ENCODE measurements at places on chromosomes 11 and 22.

- no peaks in the 10 kb centered on the region for H3K36me3 ChIP-seq
- no peak overlapping the region for H3K4me3 ChIP-seq
- no peak overlapping the region for H3K27ac ChIP-seq
Measured at GRCh38 chr11:119641983-119642745, 86.8 kb downstream of the NECTIN1 start.

- peak overlapping the region; percentile 33 for H3K27ac ChIP-seq
- no peaks in the 10 kb centered on the region for H3K27me3 ChIP-seq
- no peaks in the 10 kb centered on the region for H3K36me3 ChIP-seq
- DNase-seq, result no peak
- H3K4me1 ChIP-seq, result peaks cover 15% of the 10 kb centered on the region
- no peak overlapping the region for H3K4me3 ChIP-seq
Measured at GRCh38 chr11:102186551-102187191, 76.4 kb downstream of the YAP1 start.

GRCh38 chr11:2783536-2784082 lies 83.8 kb upstream of the KCNQ1OT1 start:
- peaks cover 26% of the 10 kb centered on the region for H3K4me1 ChIP-seq
- no peak overlapping the region for H3K4me3 ChIP-seq
- no peak for DNase-seq
- H3K27ac ChIP-seq, result no peak overlapping the region

GRCh38 chr11:55106391-55106790 lies 155.6 kb upstream of the TRIM48 start:
- H3K27ac ChIP-seq, result no peak overlapping the region
- no peak for DNase-seq
- no peak overlapping the region for H3K4me3 ChIP-seq

DNA sequence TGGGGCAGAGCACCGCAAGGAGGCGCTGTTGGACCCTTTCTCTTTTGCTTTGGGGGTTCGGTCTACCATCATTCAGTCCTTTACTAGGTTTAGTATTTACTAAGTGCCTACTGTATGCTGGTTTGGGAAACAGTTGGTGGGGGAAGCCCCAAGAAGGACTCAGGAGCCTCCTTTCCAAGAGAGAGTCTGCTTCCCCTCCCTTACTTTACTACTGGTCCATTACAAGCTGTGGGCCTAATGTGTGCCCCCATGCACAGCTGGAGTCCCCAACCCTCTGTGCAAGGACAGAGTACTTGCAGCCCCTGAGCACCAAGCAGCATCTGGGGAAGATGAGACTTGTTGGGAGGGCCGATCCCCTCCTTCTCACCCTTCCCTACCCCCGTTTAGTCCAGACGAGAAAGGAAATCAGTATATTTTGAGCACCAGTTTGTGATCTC lies 876 bp upstream of the UBE2L6 start:
- H3K36me3 ChIP-seq, result no peaks in the 10 kb centered on the region
- peak overlapping the region; percentile 83 for H3K4me3 ChIP-seq
- H3K27me3 ChIP-seq, result no peaks in the 10 kb centered on the region
- peak overlapping the region; percentile 79 for H3K27ac ChIP-seq
- DNase-seq, result peak; percentile 89

DNA sequence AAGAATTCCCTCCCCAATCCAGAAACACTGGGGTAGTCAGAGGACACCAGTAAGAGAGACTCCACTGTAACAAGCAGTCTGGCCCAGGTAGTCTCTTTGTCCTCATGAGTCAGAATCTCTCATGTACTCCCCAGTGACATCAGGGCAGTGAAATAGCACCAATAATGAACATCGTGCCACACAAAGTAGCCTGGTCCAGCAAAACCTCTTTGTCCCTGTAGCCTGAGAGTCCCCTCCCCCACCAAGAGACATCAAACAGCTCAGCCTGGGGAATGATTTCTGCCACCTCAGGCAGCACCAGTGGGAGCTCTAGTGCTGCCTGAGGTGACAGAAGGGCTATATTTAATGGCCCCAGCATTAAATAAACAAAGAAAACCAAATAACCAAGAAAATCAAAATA lies 88.1 kb downstream of the SBF2 start:
- H3K27ac ChIP-seq, result no peak overlapping the region
- no peaks in the 10 kb centered on the region for H3K36me3 ChIP-seq

DNA sequence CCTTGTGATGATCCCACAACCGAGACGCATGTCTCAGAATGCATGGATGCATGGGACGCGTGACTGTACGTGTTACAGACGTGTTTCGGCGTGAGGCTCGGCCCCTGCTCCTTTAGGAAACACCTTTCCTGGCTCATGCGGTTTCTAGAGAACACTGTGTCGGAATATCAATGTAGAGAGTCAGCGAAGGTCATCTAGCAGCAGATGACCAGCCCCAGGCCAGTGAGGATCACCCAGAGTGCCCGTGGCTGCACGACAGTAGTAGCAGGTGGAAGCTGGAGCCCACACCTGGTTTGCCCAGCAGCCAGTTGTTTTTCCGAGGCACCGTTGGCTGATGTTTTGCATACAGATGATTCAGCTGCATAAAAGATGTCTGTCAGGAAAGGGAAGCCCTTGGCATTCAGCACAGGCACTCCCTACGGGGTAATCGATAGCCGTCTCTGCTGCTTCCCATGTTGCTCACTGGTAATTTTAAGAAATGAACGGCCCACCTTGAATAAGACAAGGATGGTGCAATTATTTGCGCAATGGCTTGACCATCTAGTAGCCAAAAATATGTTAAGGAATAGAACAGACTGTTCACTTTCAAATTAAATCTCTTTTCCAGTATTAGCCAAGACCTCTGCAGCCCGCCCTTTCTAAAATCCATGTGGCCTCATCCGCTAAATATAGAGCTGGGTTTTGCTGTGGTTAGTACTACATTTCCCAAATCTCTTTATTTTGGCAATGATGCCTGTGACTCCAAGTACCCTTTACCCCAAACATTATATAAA lies 1.1 kb upstream of the CLTCL1 start:
- H3K27ac ChIP-seq, result peak overlapping the region; percentile 92
- H3K4me1 ChIP-seq, result peaks cover 15% of the 10 kb centered on the region
- peak overlapping the region; percentile 61 for H3K4me3 ChIP-seq
- no peaks in the 10 kb centered on the region for H3K36me3 ChIP-seq

- DNase-seq, result no peak
- H3K4me3 ChIP-seq, result no peak overlapping the region
- H3K27me3 ChIP-seq, result no peaks in the 10 kb centered on the region
- H3K4me1 ChIP-seq, result no peaks in the 10 kb centered on the region
Measured at GRCh38 chr11:106152013-106152412, 74.6 kb downstream of the AASDHPPT start.

- H3K36me3 ChIP-seq, result no peaks in the 10 kb centered on the region
- no peak overlapping the region for H3K27ac ChIP-seq
- H3K4me1 ChIP-seq, result peaks cover 12% of the 10 kb centered on the region
Measured at GRCh38 chr11:87879118-87879517, 296.1 kb downstream of the RAB38 start.

GRCh38 chr22:39871008-39871798 lies 22.4 kb downstream of the ENTHD1 start:
- no peaks in the 10 kb centered on the region for H3K36me3 ChIP-seq
- H3K27ac ChIP-seq, result no peak overlapping the region
- no peak overlapping the region for H3K4me3 ChIP-seq
- H3K4me1 ChIP-seq, result no peaks in the 10 kb centered on the region
- no peak for DNase-seq

DNA sequence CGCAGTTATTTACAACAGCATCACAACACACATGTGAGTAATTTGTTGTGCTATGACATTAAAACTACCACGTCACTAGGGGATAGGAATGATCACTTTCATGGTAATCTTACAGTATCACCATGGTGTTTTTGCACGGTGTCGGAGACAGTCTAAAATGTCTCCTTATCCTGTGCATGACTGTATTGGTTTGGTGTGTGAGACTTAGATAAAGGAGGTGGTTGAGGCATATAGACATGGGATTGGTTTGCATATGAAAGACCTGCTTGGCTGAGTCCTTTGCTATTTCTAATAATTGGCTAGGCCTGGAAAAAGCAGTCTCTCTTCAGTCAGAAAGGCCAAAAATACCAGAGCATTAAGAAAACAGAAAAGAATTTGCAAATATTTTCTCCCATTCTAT lies 30.2 kb downstream of the MSANTD4 start:
- H3K36me3 ChIP-seq, result peaks cover 40% of the 10 kb centered on the region
- no peak overlapping the region for H3K4me3 ChIP-seq
- DNase-seq, result no peak

DNA sequence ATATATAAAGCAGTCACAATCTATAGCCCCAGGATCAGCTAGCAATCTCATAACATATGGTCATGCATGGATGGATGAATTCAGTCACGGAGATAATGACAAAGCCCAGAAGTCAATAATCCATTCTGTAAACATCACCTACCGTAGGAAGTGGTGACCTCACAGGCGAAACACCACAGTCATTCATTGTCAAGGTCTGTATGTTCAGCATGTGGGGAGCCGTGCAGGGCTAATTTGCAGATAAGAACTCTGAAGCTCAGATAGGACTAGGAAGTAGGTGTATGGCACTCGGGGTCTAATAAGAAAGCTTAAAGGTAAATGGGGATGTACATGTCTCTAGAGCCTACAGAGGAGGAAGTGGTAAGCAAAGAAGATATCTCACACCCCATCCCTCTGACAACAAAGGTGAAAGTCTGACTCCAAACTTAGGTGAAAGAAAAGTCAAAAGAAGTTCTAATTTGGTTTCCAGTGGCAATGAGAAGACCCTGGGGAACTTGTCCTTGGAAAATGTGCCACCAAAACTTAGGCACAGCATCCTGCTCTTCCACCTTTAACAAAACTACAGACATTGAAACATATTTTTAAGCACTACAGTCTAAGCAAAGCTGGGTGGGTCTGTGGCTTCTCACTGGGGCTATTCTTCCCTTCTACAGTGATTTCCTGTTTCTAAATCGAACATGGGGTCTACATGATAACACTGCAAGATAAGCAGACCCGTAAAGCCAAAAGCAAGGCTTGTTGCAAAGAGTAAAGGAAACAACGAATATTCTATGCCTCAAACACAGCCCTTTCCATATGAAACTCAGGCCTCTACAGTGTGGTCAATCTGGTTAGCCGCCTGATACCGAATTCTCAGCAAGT lies 5.2 kb downstream of the CRTAM start:
- DNase-seq, result no peak
- H3K4me1 ChIP-seq, result no peaks in the 10 kb centered on the region

- H3K4me1 ChIP-seq, result no peaks in the 10 kb centered on the region
- H3K36me3 ChIP-seq, result peaks cover 60% of the 10 kb centered on the region
- H3K4me3 ChIP-seq, result no peak overlapping the region
- no peak for DNase-seq
- H3K27me3 ChIP-seq, result no peaks in the 10 kb centered on the region
Measured at GRCh38 chr22:19407649-19408606, 23.6 kb downstream of the HIRA start.

GRCh38 chr11:62752994-62753735 lies 795 bp downstream of the ZBTB3 start:
- peak overlapping the region; percentile 66 for H3K4me3 ChIP-seq
- peak overlapping the region; percentile 91 for H3K27ac ChIP-seq
- no peaks in the 10 kb centered on the region for H3K27me3 ChIP-seq
- no peaks in the 10 kb centered on the region for H3K36me3 ChIP-seq

- DNase-seq, result no peak
- no peaks in the 10 kb centered on the region for H3K4me1 ChIP-seq
- no peaks in the 10 kb centered on the region for H3K36me3 ChIP-seq
- no peak overlapping the region for H3K4me3 ChIP-seq
- H3K27ac ChIP-seq, result no peak overlapping the region
Measured at GRCh38 chr11:47991266-47991830, 11.0 kb downstream of the PTPRJ start.

DNA sequence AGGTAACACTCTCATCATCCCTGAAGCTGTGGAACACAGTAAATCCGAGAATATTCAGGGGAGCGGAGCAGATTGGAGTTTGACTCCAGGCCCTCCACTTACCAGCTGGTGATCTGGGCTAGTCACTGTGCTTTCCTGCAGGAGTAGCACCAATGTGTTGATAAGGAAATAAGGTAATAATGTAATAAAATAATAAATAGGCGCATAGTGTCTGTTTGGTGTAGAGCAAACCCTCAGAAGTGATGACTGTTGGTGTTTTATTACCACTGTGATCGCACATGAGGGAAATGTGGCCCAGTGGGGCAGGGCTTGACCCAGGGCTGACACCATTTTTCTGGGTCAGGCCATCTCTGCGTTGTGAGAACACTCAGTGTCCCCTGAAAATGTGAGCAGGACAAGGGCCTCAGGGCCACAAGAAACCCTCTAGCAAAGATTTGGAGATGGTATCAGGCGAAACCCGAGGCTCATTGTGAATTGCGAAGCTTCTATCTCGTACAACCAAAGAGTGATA lies 563.9 kb upstream of the B3GAT1 start:
- no peak for DNase-seq
- no peak overlapping the region for H3K27ac ChIP-seq
- H3K4me3 ChIP-seq, result no peak overlapping the region
- no peaks in the 10 kb centered on the region for H3K36me3 ChIP-seq
- no peaks in the 10 kb centered on the region for H3K27me3 ChIP-seq

DNA sequence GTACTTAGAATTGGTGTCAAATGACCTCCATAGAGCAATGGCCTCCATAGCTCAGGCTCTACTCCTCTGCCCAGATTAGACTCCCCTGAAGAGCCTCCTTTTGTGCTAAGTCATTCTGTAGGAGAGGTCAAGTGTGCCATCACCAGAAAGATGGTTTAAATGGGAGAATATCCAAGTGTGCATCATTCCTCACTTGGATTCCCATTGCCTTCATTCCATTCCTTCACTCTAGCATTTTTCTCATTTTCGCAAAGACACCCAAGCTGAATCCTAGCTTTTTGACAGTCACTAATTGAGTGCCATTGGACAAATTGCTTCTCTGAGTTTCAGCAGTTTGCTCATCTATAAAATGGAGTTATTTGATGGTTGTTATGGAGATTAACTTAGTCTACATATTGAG lies 16.9 kb downstream of the CLMP start:
- no peaks in the 10 kb centered on the region for H3K4me1 ChIP-seq
- no peaks in the 10 kb centered on the region for H3K36me3 ChIP-seq
- no peak for DNase-seq
- no peak overlapping the region for H3K4me3 ChIP-seq
- H3K27ac ChIP-seq, result no peak overlapping the region

GRCh38 chr11:88695689-88696414 lies 358.3 kb upstream of the CTSC start:
- H3K4me3 ChIP-seq, result no peak overlapping the region
- no peak overlapping the region for H3K27ac ChIP-seq
- no peak for DNase-seq

DNA sequence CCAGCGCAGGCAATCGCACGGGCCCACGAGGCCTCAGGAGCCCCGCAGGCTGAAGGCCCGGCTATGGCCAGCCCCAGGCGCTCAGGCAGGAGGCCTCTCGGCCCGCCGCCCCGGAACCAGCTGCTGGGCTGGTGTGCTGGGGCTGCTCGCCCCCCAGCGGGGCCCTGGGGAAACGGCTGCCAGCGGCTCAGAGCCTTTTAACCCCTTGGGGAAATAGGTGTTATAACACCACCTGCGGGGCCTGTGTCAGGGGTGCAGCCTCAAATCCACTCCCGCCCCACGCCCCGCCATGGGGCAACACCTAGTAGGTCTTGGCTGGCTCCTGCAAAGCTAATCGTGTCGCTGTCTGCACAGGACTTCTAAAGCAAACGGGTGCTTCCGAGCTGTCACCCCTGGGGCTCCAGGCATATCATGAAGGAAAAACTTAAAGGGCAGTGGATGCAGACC lies 237.4 kb downstream of the TTC28 start:
- H3K27me3 ChIP-seq, result no peaks in the 10 kb centered on the region
- H3K36me3 ChIP-seq, result no peaks in the 10 kb centered on the region
- peak; percentile 62 for DNase-seq
- peaks cover 68% of the 10 kb centered on the region for H3K4me1 ChIP-seq
- H3K27ac ChIP-seq, result peak overlapping the region; percentile 86

- no peak overlapping the region for H3K27ac ChIP-seq
- H3K27me3 ChIP-seq, result no peaks in the 10 kb centered on the region
- H3K36me3 ChIP-seq, result no peaks in the 10 kb centered on the region
- H3K4me3 ChIP-seq, result no peak overlapping the region
Measured at GRCh38 chr11:61549662-61550568, 31.0 kb downstream of the SYT7 start.

All from tibial artery (tissue), 4 donors.